Tongue (tissue), 3 donors: ENCODE measurements at places on chromosomes 3 and 15.

GRCh38 chr3:14803981-14804834, 14.6 kb upstream of the FGD5 start:
- DNase-seq = no peak

- no peak for DNase-seq
Observed at GRCh38 chr15:70093070-70093469, 4.6 kb downstream of the TLE3 start.

- peak; percentile 68 for DNase-seq
Observed at GRCh38 chr3:54026543-54026942, 95.8 kb upstream of the CACNA2D3 start.

- no peak for DNase-seq
Observed at GRCh38 chr3:42720126-42720525, 17.5 kb upstream of the HHATL start.

GRCh38 chr3:182716114-182716688, 77.1 kb upstream of the ATP11B start:
- no peak for DNase-seq

GRCh38 chr3:73291541-73291940, 230.1 kb downstream of the EBLN2 start:
- no peak for DNase-seq
